ENCODE measurements at places on chromosomes 11 and 22.

DNA sequence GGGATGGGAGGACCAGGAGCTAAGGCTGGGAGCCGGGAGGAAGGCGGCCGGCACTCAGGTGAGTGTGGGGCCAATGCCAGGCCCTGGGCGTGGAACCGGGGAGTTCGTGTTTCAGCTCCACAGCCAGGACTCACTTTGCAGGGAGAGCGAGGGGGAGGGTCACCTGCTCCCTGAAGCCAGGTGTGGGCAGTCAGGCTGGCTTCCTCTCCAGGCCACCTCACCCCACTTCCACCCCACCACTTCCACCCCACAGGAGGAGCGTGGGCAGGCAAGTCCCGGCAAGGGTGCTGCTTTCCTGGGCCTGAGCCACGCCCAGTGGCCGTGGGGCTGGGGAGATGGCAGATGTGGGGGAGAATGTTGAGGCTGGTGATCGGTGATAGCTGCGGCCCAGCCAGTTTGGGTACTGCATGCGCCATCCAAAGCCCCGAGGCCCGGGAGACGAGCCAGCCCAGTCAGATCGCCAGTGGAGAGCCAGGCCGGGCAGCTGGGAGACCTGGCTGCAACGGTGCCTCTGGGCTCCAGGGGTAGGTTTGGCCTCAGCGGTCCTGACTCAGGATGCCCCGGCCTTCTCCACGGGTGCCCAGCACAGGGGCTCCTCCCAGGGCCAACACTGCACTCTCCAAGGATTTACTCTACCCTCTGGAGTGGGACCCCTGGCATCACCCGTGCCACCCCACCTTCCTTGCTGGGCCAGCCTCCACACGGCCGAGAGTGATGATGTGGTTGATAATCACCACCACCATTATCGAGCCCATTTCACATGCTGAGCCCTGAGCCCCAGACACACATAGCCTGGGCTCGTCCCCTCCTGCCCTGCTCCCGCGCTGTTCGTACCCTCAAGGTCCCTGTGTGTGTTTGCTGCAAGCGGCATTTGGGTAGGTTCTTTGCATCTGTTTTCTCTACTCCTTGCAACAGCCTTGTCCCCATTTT lies 93.8 kb downstream of the WNT7B start:
- DNase-seq, result no peak

GRCh38 chr11:91686700-91687099 lies 537.9 kb upstream of the FAT3 start:
- DNase-seq, result no peak

- DNase-seq, result no peak
These were observed 2.8 kb downstream of the PDE2A start for GRCh38 chr11:72671152-72672099.

DNA sequence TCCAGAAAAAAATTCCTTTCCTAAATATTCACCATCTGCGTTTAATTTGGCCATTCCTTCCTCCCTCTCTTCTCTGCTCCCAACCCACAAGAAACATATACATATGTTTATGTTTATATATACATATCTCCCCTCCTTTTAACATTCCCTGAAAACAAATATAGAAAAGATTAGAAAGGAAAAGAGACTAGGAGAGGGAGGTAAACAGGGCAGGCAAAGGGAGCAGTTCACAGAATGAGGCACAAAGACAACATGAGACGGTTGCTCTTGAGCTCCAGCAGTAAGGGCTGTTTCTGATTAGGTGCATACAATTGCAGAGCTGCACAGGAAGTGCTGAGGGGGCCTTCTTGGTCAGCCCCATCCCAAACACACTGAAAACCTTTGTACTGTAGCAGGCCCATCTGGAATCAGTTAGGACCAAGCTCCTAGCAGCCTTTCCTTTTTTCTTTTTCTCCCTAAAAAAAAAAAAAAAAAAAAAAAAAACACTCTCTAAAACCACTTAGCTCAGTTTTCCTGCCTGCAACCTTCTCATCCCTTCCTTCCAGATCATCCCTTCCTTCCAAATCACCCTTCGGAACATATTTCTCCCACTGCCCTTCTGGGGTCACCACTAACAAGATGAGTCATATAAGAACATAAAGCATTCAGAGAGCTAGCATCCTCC lies 57.0 kb downstream of the RBFOX2 start:
- DNase-seq, result no peak

DNA sequence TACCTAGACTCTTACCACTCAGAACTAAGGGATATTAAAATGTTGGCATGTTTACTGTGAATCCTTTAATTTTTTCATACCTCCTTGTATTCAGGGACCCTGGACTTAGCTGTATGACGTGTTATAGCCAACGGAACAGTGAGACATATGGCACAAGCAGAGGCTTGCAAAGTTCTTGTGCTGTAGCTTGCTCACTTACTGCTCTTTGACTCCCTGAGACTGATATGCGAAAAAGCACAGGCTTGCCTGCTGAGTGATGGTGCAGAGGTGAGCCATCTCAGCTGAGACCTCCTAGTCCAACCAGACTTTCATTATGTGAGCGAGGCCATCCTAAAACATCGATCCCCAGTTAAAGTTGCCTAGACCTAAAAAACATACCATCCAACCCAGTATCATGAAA lies 811.0 kb downstream of the METTL15 start:
- DNase-seq, result no peak

DNA sequence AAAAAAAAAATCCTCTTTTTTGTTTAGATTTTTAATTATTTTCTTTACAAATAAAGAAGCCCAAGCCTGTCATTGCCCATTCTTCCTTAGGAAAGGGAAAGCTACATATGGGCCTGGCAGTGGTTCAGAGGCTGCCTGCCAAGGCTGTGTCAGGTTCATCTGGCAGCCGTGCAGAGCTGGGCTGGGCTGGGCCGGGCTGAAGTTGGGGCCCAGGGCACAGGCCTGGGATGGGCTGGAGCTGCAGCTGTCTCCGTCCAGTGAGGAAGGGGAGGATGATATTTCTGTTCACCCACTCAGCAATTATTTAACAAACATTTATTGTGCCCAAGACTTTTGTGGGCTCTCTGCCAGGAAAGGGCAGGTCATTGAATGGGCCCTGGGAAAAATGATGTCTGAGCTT lies 4.6 kb downstream of the PRR5L start:
- DNase-seq, result no peak

- DNase-seq, result no peak
These were observed 12.2 kb downstream of the HPS5 start for GRCh38 chr11:18309691-18310090.

DNA sequence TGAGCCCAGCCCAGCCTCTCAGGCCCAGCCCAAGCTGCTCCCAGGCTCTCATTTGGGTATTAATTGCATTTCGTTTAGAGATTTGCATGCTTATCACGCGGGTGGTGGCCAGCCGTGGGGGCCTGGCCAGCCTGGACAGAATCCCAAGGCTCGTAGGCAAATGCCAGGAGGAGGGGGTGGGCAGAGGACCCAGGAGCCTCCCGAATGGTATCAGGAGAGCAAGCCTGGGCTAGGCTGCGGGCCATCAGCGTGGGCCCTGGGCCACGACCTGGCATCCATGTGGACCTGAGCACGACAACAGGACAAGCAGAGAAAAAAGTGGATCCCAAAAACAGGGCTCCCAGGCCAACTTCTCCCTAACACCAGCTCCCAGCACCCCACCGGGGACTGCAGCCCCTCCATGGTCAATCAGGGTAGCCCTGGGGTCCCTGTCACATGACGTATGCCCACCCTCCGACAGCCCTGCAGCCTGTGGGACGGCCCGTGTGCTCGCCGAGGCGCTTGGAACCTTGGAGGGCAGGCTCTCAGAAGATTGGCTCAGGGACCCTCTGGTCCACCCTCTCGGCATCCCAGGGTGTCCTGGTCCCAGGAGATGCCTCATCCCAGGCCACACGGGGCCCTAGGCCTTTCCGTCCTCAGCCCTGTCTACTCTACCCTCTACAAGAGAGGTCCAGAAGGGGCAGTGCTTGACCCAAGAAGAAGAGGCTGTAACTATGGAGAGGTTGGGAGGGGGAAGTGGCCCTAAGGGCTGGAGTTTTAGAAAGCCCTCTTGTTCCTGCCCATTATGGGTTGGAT lies 8.8 kb downstream of the ASCL2 start:
- DNase-seq, result no peak

GRCh38 chr11:6735306-6735705 lies 36.5 kb downstream of the OR2AG2 start:
- DNase-seq, result peak; percentile 30

DNA sequence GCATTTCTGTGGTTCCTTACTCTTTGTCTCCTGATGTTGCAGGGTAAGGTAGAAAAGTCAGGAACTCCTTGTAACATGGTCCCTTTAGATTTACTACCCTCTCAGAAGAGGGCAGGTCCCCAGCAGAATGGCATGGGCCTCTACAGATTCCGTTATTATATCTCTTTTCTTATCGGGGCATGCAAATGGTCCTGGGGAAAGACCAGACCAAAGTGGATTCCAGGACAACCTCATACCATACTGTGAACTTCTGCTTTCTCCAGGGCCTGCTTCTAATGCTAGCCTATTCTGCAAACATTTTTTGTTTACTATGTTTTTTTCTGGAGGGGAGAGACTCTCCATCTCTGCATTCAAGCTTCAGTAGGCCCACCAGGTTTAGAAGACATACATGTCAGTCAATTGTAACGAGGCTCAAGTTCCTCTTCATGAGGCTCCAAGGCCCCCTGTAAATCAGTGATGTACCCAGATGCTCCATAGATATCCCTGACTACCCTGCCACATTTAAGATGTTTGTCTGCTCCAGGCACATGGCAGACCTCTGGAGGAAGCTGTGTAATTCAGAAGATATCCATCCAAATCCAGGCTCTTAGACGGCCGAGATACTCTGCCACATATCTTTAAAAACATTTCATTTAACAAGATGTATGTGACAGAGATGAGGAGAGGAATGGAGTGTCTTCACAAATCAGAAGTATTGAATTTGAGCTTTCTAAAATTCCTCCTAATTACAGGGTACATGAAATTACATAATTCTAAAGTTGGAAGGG lies 8.5 kb upstream of the ME3 start:
- no peak for DNase-seq

DNA sequence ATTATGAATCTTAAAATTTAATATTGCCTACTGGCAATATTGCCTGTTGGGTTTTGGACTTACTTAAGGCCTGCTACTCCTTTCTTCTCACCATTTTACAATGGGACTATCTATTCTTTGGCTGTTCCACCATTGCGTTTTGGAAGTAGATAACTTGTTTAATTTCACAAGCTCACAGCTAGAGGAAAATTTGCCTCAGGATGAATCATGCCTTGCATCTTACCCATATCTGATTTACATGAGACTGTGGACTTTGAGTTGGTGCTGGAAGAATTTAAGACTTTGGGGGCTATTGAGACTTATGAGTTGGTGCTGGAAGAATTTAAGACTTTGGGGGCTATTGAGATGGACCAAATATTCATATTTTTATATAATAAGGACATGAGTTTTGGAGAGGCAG lies 662.6 kb downstream of the METTL15 start:
- no peak for DNase-seq

GRCh38 chr22:31091106-31091975 lies 10.2 kb downstream of the SMTN start:
- no peak for DNase-seq

DNA sequence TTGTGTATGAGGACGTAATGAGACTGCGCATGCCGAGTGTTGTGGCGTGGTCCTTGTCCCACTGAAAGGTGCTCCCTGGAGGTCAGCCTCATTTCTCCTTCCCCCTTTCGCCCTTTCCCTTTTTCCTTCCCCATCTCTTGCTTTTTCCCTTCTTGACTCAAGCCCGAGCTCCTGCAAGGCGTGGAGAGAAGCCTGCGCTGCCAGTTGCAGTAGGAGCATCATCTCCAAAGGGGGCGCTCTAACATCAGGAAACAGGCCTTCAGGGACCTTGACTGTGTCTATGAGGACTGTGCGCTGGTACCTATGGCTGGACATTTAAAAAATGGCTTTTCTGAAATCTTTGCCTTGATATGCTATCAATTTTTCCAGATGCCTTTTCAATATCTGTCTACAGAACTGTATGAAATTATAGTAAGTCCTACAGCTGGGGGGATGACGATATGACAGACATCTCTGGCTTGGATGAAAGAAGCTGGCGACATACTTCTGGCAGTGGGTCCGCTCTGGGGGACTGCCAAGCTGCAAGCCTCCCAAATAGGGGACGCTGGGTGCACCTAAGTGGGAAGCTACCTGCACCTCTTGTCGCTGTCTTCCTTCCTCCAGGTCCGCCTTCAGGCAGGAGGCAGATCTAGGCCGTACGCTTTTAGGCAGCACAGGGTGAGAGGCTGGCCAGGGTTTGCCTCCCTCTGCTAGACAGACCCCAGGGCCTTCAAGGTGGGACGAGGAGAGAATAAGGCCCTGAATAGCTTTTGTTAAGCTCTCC lies 96.5 kb downstream of the NXPE2 start:
- peak; percentile 4 for DNase-seq

- no peak for DNase-seq
These were observed 91.2 kb downstream of the RPS6KA4 start for GRCh38 chr11:64450168-64450560.

GRCh38 chr22:38755911-38756532 lies at the start of gene SUN2:
SUN2 (minus strand) TSS chr22:38755998; CDS start chr22:38752628, 3,370 bp downstream.
- DNase-seq, result peak; percentile 95

GRCh38 chr11:83033371-83033770 lies 38.3 kb downstream of the RAB30 start:
- DNase-seq, result no peak

- peak; percentile 78 for DNase-seq
These were observed at the start of gene CTSF for GRCh38 chr11:66568124-66568916. CTSF (minus strand) TSS chr11:66568606; CDS start chr11:66568486, 120 bp downstream.

GRCh38 chr11:125951731-125952130 lies 5.9 kb downstream of the VSIG10L2 start:
- DNase-seq, result no peak
